Suppressor macrophage treated with lipopolysaccharide for 1 hour (primary cell): ENCODE measurements at places on chromosomes 6 and 20.

GRCh38 chr6:3138341-3138740, 19.0 kb downstream of the TUBB2A start:
- peak; percentile 38 for DNase-seq

GRCh38 chr6:25655723-25656122, 3.7 kb downstream of the SCGN start:
- DNase-seq = no peak

DNA sequence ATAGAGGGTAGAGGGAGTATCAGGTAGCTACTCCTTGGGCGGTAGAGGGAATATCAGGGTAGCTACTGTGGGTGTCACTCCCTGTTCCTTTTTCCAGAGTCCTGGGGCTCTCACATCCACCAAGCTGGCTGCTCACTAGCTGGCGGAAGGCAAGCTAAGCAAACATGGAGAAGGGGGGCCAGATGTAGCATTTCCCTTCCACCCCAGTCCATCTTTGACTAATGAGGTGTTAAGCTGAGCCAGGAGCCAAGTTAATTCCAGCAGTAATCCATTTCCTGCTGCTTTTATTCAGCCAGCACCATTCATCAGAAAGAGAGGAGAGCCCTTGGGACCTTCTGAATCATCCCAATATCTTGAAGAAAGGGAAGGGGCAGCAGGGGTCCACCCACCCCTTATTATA, 330.0 kb downstream of the ZFAND3 start:
- DNase-seq = no peak

DNA sequence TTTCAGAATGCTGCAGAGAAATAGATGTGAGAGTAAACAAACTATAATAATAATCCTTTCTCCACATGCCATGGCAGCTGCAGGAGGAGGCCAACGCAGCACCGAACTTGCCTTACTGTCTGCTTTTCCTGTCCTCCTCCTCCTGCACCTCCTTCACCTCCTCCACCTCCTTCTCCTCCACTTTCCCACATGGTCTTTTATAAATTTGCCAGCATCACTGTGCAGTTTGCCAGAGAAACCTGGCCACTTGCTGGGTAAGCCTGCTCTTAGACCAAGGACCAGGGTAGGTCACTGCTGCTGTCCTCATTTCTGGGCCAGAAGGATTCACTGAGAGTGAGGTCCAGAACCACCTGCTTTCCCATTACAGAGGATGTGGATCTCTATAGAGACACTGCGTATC, 8.7 kb downstream of the SGK1 start:
- no peak for DNase-seq

- peak; percentile 63 for DNase-seq
Observed at GRCh38 chr6:36353411-36353915, 16.8 kb upstream of the BNIP5 start.

DNA sequence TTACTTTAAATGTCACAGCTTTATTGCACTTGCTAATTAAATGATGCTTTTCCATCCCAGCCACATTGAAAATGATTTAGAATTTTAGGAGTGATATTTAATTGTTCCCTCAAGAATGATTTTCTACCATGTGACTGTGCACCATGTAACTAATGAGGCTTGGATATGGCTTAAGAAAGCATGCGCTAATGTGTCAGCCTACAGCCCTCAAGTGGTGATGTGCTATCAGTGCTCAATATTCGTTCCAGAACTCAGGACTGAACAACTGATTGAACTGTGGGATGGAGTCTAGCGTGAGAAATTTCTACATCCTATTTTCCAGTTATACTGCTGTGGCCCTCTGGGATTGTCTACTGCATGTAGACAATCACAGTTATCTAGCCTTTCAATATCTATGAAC, 71.5 kb downstream of the PKIB start:
- DNase-seq = no peak

- DNase-seq = no peak
Observed at GRCh38 chr20:16209951-16210361, 363.3 kb downstream of the KIF16B start.

GRCh38 chr6:108897371-108897770, 49.1 kb downstream of the ARMC2 start:
- no peak for DNase-seq

DNA sequence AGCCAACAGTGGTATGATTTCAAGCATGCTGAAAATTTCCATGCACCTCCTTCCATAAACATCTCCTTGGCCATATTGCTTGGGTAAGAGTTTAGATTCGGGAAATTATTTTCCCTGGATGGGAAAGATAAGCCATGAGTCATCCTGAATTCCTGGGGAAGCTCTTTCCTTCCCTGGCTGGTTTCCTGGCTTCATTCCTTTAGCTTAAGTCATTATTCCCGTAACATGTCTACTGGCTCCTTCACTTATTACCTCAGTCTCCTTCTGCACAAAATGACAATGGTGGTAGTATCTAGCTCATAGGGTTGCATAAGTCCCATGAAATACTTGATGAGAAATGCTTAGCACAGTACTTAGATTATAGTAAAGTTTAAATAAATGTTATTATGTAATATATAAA, 27.6 kb downstream of the TINAG start:
- no peak for DNase-seq

DNA sequence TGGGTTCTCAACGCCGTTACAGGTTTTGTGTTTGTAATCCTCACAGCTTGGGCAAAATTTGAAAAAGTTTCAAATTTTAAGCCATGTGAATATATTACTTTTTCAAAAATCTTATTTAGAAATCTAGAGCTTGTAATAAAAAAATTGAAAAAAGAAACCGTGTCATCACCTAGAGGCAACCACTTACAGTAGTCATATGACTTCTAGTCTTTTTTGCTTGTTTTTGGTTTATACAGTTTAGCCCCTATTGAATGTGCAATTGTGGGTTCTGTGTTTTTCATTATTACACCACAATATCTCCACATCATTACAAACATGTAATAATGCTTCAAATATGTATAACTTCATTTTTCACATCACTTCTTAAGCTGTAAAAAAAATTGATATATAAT, 888 bp downstream of the DYNLRB1 start:
- DNase-seq = no peak

GRCh38 chr6:74755778-74756177, 450.1 kb downstream of the COL12A1 start:
- no peak for DNase-seq

DNA sequence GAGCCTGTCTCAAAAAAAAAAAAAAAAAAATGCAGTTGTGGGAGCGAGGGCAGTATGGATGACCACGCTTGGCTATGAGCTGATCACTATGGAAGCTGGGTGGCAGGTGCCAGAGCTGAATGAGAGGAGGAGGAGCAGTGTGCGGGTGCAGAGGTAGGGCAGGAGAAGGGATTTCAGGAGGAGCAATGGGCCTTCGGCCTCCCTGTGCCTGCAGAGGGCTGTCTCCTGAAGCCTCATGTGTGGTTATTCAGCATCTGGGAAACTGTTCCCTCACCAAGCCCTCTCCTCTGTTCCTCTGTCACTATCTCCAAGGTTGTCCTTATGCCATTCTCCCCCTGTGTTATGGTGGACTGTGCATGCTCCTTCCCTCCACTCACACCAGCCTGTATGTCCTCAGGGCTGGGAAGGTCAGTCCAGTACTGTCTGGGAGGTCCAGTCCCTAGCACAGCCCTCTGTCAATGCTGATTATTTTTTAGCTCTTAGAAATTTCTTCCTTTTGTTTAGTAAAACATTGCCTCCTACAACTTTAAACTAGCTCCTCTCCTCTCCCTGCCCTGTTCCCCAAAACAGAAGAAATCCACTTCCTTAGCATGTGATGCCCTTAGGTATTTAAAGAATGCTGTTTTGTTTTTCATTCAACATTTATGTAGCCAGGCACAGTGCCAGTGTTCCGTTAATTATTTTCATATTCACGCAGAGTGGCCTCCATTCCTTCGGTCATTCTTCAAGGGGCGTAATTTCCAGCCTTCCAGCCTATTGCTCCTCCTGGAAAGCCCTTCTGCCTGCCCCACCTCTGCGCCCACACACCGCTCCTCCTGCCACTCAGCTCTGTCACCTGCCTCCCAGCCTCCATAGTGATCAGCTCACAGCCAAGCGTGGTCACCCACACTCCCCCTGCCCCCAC, 48.9 kb downstream of the CNBD2 start:
- DNase-seq = no peak

DNA sequence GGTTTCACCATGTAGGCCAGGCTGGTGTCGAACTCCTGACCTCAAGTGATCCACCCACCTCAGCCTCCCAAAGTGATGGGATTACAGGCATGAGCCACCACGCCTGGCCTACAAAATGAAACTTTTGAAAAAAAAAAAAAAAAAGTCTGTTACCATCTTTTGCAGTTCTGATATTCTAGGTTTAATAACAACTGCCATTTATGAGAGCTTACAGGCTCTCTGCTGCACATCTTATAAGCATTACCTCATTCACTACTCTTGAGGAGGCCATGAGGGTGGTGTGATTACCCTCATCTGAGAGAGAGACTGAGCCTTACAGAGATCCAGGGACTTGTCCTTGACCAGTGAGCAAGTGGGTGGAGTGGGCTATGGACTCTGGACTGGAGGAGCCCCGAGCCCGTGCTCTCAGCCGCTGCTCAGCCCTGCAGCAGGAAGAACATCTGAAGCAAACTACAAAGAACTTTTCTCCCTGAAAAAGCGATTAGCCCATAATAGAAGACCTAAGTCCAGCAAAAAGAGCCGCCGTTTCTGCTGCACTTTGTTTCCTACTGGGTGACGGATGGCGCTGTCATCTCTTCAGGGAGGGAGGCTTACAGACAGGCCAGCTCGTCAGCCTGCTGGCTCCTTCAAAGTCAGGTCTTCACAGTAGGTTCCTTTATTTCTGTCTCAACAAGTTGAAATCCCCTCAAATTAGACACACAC, 119.8 kb upstream of the AKAP12 start:
- DNase-seq = no peak

- peak; percentile 79 for DNase-seq
Observed at GRCh38 chr20:59495894-59496510, 108.3 kb upstream of the PHACTR3 start.

DNA sequence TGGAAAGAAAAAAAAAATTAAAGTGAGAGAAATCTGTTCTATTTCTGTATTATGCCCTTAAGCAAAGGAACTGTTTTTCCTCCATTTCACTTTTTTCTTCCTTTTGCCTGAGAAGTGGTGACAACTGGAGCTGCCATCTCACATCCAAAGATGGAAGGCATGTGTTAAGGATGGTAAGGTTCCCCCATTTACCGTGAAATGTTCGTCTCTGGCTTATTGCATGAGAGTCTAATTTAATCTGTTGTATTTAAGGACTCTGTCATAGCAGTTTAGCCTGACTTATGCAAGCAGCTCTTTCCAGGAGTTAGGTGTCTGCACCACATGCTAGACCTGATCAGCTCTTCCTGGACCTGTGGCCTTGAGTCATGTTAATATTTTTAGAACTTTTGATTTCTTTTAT, 389.5 kb upstream of the MAP3K7 start:
- no peak for DNase-seq

DNA sequence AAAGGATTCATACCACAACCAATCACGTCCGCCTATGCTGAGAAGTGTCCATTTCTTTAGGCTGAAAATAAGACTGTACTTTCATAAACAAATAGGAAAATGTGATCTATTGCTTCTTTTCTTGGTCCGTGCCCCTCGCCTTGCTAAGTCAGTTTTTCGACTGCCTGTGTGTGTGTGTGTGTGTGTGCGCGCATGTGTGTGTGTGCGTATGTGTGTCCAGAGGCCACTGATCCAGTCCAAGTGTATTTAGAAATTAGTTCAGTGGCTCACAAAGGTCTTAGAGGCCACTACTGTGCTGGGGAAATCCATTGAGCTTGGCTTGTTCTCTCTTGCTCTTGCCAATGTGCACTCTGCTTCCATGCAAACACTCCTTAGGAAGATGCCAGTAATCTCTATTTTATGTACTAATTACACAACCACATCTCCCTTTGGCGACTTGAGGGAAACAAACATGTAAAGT, 50.5 kb downstream of the SLC22A23 start:
- no peak for DNase-seq

DNA sequence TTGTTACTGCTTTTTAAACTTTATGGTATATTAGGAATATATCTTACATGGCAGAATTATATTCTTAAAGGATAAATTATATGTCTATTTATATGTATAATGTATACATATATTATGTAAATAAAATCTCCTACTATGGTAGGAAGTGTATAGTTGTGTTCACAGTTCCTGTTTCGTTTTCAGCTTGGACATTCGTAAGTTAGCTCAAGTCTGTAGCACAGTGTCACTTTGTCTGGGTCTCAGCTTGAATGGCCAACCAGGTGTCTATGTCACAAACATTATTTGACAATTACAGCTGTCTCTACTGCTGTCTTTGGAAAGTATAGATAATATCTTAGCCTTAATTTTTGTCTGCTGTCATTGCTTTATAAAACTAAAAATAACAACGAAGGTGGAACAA, 303.9 kb downstream of the CDKAL1 start:
- DNase-seq = no peak

- DNase-seq = no peak
Observed at GRCh38 chr6:169416249-169416648, 162.6 kb upstream of the THBS2 start.

GRCh38 chr6:149934249-149935156, 7.3 kb upstream of the ULBP2 start:
- DNase-seq = peak; percentile 93

GRCh38 chr6:168179702-168180382, 100.8 kb upstream of the FRMD1 start:
- no peak for DNase-seq
